H9 (cell line): ENCODE measurements at places on chromosomes 7 and 10.

GRCh38 chr7:27295236-27295635 lies 52.6 kb downstream of the EVX1 start:
- DNase-seq = no peak

GRCh38 chr7:151626422-151627115 lies 106.9 kb upstream of the RHEB start:
- peak; percentile 65 for DNase-seq

DNA sequence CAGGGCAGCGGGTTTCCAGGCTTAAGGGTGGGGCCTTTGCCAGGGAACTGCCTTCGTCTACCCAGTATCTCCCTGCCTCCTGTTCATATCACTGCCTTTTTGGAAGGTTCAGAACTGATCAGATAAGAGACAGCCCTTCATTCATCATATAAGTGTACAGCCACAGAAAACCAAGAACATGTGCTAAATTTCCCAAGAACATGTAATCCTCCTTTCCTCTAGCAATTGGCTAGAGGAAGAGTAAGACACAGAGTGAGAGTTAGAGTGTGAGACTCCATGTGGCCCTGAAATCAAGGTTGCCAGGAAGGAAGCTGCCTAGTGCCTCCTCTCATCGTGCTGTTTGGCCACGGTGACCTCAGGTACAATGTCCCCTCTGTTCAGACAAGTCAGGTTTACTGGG lies 770.9 kb downstream of the TNS3 start:
- no peak for DNase-seq

DNA sequence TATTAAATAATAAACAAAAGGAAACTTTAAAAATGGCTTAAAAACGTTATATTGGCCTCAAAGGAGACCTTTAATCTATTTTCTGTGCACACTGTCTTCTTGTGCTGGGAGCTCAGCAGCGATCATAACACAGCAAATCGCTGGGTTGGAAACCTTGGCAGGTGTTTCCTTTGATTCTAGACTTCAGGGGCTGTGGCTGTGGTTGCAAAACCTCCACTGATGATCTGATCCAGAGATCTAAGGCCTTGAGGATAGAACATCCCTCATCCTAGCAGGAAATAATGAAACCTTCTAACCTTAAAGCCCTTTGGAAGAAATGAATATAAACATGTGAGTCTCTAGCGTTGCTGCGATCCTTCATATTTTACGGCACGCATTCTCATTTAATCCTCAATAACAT lies 29.8 kb downstream of the CDHR3 start:
- DNase-seq = no peak

DNA sequence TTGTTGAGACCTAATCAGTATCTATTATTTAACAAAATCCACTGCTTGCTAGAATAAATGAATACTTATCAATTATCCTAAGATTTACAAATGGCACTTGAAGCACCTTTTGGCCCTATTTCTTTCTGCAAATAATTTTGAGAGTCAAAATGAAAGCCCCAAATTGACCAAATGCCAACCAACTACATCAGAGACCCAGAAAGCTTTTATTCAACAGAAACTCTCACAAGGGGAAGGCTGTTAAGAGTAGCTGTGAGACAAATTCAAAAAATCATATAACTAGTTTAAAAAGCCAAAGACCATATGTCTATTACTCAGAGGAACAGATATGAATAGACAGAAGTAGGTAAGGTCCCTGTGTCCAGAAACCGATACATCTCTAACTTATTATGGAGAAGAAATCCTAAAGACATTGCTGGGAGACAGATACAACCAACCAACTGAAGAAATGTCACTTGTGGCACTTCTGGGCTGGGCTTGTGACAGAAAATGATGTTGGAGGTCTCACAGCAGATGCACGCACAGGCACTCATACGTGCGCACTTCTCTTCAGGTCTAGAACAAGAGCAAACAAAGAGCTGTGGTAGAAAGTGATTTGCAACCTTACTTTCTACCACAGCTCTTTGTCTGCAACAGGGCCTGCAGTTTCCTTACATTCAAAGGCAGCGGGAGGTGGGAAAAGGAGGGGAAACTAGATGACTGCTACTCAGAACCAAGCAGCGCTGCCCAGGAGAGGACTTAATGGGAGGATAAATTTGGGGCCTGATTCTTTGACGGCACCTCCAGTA lies 58.6 kb upstream of the KCNIP2 start:
- peak; percentile 47 for DNase-seq

DNA sequence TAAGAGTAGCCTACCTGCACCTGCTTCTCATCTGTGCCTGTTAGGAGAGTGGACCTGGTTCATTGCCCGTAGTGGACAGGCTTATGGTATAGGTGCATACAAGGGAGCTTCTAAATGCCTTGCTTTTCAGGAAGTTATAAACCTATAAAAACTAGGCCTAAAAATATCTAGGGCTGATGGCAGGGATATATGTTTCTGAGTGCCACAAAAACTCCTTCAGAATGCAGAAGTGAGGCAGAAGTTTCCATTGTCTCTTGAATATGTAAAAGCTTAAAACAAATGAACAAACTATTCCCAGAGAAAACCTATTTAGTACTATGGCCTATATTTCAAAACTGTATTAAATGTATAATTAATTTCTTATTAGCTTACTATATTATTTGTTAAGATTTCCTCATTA lies 91.8 kb downstream of the RNLS start:
- no peak for DNase-seq

DNA sequence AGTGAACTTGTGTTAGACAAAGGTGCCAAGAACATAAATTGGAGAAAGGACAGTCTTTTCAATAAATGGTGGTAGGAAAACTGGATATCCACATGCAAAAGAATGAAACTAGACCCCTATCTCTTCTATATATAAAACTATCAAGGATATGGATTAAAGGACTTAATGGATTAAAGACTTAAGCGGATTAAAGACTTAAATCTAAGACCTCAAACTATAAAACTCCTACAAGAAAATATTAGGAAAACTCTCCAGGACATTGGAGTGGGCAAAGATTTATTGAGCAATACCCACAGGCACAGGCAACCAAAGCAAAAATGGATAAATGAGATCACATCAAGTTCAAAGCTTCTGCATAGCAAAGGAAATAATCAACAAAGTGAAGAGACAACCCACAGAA lies 242.9 kb upstream of the MEOX2 start:
- no peak for DNase-seq

GRCh38 chr7:36266683-36267082 lies 113.6 kb downstream of the EEPD1 start:
- DNase-seq = no peak

DNA sequence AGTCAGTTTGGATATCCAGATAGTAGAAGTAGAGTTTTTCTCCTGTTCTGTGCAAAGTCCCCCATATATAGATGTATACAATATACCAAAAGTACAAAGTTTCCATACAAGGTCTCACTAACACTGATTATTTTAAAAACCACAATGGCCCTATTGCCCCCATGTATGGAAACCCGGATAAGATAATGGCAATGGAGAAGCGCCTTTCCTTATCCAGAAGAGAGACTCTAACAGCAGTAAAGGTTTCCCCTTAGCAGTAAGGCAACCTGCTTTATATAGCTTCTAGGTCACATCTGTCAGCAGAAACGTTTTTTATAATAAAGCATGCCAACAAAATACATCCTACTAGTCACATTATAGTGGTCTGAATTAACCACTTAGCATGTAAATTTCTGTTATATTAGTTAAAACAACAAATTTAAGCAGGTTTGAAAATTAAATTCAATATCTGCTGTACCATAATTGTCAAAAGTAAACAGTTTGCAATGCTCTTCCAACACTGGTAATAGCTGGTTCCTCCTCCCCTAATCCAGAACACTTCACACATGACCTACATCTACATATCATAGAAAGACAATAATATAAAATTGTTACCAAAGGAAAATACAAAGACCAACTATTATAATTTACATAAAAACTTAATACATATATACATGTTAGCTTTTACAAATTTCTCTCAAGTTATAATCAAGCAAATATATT lies 22.4 kb downstream of the USP6NL start:
- no peak for DNase-seq

DNA sequence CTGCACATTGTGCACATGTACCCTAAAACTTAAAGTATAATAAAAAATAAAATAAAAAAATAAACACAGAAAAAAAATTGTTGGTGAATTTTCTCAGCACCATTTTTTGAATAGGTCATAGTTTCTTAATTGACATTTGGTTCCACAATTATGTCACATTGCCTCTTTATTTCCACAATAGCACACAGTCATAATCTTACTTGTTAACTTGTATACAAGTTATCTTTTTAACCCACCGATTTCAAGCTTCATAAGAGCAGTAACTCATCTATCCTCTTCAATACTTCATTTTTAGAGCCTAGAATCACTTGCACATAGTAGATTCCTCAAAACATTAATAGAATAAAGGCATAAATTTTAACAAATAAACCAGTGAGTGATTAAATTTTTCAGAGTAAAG lies 1425.1 kb upstream of the LRRTM3 start:
- DNase-seq = no peak

DNA sequence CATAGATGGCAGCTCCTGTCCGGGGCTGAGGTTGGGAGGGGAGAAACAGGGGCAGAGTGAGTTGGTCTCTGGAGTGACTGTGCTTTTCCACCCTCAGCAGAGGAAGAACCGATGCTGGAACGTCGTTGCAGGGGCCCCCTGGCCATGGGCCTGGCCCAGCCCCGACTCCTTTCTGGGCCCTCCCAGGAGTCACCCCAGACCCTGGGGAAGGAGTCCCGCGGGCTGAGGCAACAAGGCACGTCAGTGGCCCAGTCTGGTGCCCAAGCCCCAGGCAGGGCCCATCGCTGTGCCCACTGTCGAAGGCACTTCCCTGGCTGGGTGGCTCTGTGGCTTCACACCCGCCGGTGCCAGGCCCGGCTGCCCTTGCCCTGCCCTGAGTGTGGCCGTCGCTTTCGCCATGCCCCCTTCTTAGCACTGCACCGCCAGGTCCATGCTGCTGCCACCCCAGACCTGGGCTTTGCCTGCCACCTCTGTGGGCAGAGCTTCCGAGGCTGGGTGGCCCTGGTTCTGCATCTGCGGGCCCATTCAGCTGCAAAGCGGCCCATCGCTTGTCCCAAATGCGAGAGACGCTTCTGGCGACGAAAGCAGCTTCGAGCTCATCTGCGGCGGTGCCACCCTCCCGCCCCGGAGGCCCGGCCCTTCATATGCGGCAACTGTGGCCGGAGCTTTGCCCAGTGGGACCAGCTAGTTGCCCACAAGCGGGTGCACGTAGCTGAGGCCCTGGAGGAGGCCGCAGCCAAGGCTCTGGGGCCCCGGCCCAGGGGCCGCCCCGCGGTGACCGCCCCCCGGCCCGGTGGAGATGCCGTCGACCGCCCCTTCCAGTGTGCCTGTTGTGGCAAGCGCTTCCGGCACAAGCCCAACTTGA lies 2.7 kb downstream of the REPIN1 start:
- DNase-seq = peak; percentile 28

GRCh38 chr10:23325132-23325531 lies 19.5 kb downstream of the C10orf67 start:
- no peak for DNase-seq

GRCh38 chr10:43395571-43396060 lies 13.4 kb downstream of the HNRNPF start:
- no peak for DNase-seq
